AG10803 (cell line): ENCODE measurements at places on chromosomes 16 and 17.

- no peak for DNase-seq
These were observed 37.5 kb downstream of the SOCS3 start for GRCh38 chr17:78322327-78322857.

GRCh38 chr17:62718429-62718828 lies 89.7 kb downstream of the MARCHF10 start:
- peak; percentile 62 for DNase-seq

DNA sequence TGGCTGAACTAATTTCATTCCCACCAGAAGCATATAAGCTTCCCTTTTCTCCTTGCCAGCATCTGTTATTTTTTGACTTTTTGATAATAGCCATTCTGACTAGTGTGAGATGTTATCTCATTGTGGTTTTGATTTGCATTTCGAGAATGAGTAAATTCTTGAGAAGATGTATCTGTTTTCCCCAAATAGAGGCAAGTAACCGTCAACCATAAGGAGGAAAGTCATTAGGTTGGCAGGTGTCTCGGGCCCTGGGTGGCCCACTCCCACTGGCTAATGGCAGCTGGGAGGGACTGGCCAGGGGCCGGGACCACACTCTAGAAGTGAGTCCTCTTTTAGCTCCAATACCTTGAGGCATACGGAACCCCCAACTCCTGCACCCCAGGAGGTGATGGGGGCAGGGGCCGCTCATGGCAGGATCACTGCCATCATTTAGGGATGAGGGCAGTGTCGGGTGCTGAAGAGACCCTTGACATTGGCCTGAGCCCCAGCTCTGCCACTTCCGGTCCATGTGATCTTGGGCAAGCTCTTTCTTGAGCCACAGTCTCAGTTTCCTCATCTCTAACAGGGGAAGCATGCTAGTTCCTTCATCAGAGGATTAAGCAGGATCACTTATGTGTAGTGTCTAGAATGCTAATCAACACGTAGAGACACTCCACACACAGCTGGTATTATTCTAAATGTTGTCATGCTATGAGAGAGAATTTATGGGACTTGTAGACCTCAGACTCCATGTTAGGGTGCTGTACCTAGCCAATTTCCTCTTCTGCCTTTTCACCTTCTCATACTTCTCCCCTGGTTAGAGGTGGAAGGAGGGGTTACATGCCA lies 44.3 kb downstream of the RGS9 start:
- DNase-seq = no peak

- DNase-seq = no peak
These were observed 6.7 kb upstream of the ABCC3 start for GRCh38 chr17:50627782-50628601.

GRCh38 chr16:17166095-17166494 lies 304.7 kb downstream of the XYLT1 start:
- DNase-seq = peak; percentile 15

DNA sequence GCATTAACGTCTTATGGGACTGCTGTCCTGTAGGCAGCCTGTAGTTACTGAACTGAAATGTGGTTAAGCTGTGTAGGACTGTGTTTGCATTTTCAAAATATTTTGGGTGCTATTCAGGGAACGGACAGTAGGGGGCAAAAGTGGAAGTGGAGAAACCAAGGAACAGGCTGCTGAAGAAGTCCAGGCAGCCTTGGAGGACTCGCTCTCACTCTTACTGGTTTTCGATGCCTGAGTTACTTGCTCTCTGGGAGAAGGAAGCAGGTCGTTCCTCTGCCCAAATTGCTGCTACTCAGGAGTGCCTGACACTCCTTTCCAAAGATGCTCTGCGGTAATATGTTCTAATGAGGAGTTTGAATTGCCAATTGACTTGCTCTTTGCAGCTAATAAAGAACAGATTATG lies 64.5 kb upstream of the RBFOX1 start:
- DNase-seq = no peak

GRCh38 chr17:30819971-30820705 lies 4.4 kb downstream of the CRLF3 start:
- peak; percentile 67 for DNase-seq

- no peak for DNase-seq
These were observed 71.2 kb downstream of the PCTP start for GRCh38 chr17:55822028-55822427.

- DNase-seq = no peak
These were observed 6.3 kb upstream of the ERCC4 start for GRCh38 chr16:13913374-13914292.

- peak; percentile 60 for DNase-seq
These were observed 802 bp downstream of the CYLD start for GRCh38 chr16:50742576-50743200.

- DNase-seq = no peak
These were observed 536.8 kb downstream of the NPIPA7 start for GRCh38 chr16:16915771-16916170.

- no peak for DNase-seq
These were observed 29.0 kb downstream of the KDM8 start for GRCh38 chr16:27232061-27232900.

GRCh38 chr17:35373984-35374765 lies 754 bp upstream of the SLFN11 start:
- DNase-seq = peak; percentile 71
